Glomerular endothelial cell (primary cell): ENCODE measurements at places on chromosomes 7 and 10. TPM values are rescaled to one million over a fixed set of nuclear protein-coding genes. Genes with fewer than 3 reads are reported as not detected.

Gene OGDHL
- 0.58 TPM in 1 of 2 replicates, not detected in the other for total RNA-seq

Gene GPR85
- 0.24 and 2.6 TPM in 2 replicates for total RNA-seq

Gene ANKRD30A
- total RNA-seq = not detected in 2 replicates

Gene KAZALD1
- total RNA-seq = 0.12 TPM in 1 of 2 replicates, not detected in the other

Gene EGFR
- total RNA-seq = 16.8 and 21.7 TPM in 2 replicates

Gene AKR1D1
- total RNA-seq = not detected in 2 replicates

Gene IFIT1B
- total RNA-seq = not detected in 2 replicates

Gene ALOX5
- total RNA-seq = not detected in 2 replicates

Gene UCN3
- total RNA-seq = not detected in 2 replicates

Gene ZYX
- 270 and 344 TPM in 2 replicates for total RNA-seq

Gene RPEL1
- total RNA-seq = 0.10 TPM in 1 of 2 replicates, not detected in the other

Gene CTBP2
- 69.3 and 83.2 TPM in 2 replicates for total RNA-seq

Gene SND1
- 185 and 193 TPM in 2 replicates for total RNA-seq

Gene NANOS1
- total RNA-seq = 0.82 and 2.8 TPM in 2 replicates

Gene EN2
- not detected in 2 replicates for total RNA-seq

Gene NPC1L1
- not detected in 2 replicates for total RNA-seq

Gene PPP1R3A
- total RNA-seq = not detected in 2 replicates

Gene NEUROD6
- not detected in 2 replicates for total RNA-seq

Gene TBC1D12
- 8.0 and 12.9 TPM in 2 replicates for total RNA-seq

Gene ECHDC3
- 3.7 and 7.1 TPM in 2 replicates for total RNA-seq

Gene SPDYE2
- total RNA-seq = not detected in 2 replicates

Gene FRAT1
- total RNA-seq = 3.3 and 5.7 TPM in 2 replicates

Gene PDCD11
- total RNA-seq = 42.1 and 42.9 TPM in 2 replicates

Gene GDF2
- total RNA-seq = not detected in 2 replicates

Gene ZNF425
- total RNA-seq = 1.4 and 1.6 TPM in 2 replicates

Gene TUBAL3
- total RNA-seq = 0.12 TPM in 1 of 2 replicates, not detected in the other

Gene CNNM1
- 0.24 TPM in 1 of 2 replicates, not detected in the other for total RNA-seq

Gene ATRNL1
- 5.3 and 8.0 TPM in 2 replicates for total RNA-seq

Gene GHRHR
- total RNA-seq = not detected in 2 replicates
